ENCODE measurements at places on chromosomes 11 and 22. TPM values are rescaled to one million over a fixed set of nuclear protein-coding genes. Genes with fewer than 3 reads are reported as not detected.

Gene TIGD3
- total RNA-seq, result under 0.01 TPM

Gene UPK3A
- total RNA-seq, result not detected

Gene CPT1A
- 53.9 TPM for total RNA-seq

Gene FZD4
- 33.6 TPM for total RNA-seq

Gene MAPK8IP2
- 0.32 TPM for total RNA-seq

Gene TRIM6
- 2.5 TPM for total RNA-seq

Gene PLA2G3
- total RNA-seq, result not detected

Gene FREY1
- total RNA-seq, result 2.2 TPM

Gene KCNE3
- 3.8 TPM for total RNA-seq

Gene SPTY2D1
- 8.3 TPM for total RNA-seq

Gene EIF3F
- total RNA-seq, result 187 TPM

Gene TSPAN32
- total RNA-seq, result 0.47 TPM

Gene TMPRSS4
- total RNA-seq, result 0.17 TPM

Gene AMPD3
- 3.8 TPM for total RNA-seq

Gene APOBEC3H
- total RNA-seq, result 0.34 TPM

Gene LSP1
- total RNA-seq, result 6.0 TPM

Gene SLC35E4
- total RNA-seq, result 7.4 TPM

Gene SLC22A6
- not detected for total RNA-seq

Gene MS4A6A
- not detected for total RNA-seq

Gene IL18BP
- 1.3 TPM for total RNA-seq

Gene RFPL1
- not detected for total RNA-seq
